ENCODE measurements at places on chromosomes 2 and 18.

GRCh38 chr2:241372361-241372992, 16.4 kb downstream of the FARP2 start:
- DNase-seq = no peak

- no peak for DNase-seq
Observed at GRCh38 chr2:14930441-14930840, 297.9 kb downstream of the LRATD1 start.

- DNase-seq = no peak
Observed at GRCh38 chr2:67719351-67719750, 322.2 kb downstream of the ETAA1 start.

GRCh38 chr2:185152186-185152585, 553.9 kb downstream of the ZNF804A start:
- no peak for DNase-seq

GRCh38 chr2:238106339-238106697, 6.2 kb downstream of the ESPNL start:
- DNase-seq = no peak

Data from T-helper 2 cell treated with Interferon-gamma antibody and Interleukin-4, amounts not matched to agents 5 μg/mL and 100 μg/mL, for 36 hours (primary cell).